ENCODE measurements at places on chromosomes 11 and 22. TPM values are rescaled to one million over a fixed set of nuclear protein-coding genes. Genes with fewer than 3 reads are reported as not detected.

- no peaks in the 10 kb centered on the region for H3K36me3 ChIP-seq
- no peaks in the 10 kb centered on the region for H3K27me3 ChIP-seq
- H3K4me3 ChIP-seq: no peak overlapping the region
- H3K27ac ChIP-seq: no peak overlapping the region
- H3K4me1 ChIP-seq: no peaks in the 10 kb centered on the region
- DNase-seq: no peak
Measured at GRCh38 chr11:80719292-80719646, 1278.4 kb upstream of the TENM4 start.

DNA sequence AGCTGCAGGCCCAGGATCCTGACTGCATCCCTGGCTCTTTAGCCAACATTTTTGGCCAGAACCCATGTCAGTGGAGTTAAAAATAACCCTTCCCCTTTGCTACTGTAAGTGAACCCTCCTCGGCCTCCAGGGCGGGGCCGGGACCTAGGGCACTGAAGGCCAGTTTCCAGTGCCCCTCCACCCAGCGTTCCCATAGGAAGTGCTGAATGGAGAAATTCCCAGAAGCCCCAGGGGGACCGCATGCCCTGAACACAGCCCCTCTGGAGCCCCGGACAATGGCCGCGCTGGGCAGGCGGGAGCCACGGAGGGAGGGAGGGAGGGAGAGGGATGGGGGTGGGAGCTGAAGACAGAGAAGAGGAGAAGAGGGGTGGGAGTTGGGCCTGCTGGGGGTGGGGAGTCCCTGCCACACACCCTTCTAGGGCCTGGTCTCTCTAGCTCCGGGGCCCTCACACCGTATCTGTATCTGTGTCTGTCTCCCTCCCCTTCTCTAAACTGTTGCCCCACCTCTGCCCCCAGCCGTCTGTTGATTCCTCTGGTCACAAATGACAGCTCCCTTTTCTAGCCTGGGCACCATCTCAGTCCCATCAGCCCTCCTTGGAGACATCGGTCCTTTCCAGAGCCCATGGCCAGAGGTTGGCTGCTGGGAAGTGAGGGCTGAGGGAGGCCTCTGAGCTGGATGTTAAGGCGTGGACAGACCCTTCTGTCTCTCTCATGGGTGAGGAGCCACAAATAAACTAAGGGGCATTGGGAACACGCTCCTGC is 10.9 kb downstream of the PDGFB start:
- peaks cover 100% of the 10 kb centered on the region for H3K27me3 ChIP-seq
- no peaks in the 10 kb centered on the region for H3K36me3 ChIP-seq
- no peak overlapping the region for H3K27ac ChIP-seq
- H3K4me3 ChIP-seq: no peak overlapping the region
- DNase-seq: no peak
- H3K4me1 ChIP-seq: peaks cover 20% of the 10 kb centered on the region

- H3K4me1 ChIP-seq: no peaks in the 10 kb centered on the region
- no peak overlapping the region for H3K4me3 ChIP-seq
- no peaks in the 10 kb centered on the region for H3K36me3 ChIP-seq
- H3K27me3 ChIP-seq: no peaks in the 10 kb centered on the region
Measured at GRCh38 chr11:8408151-8408941, 144.7 kb upstream of the LMO1 start.

- peaks cover 55% of the 10 kb centered on the region for H3K4me1 ChIP-seq
- H3K36me3 ChIP-seq: peaks cover 16% of the 10 kb centered on the region
- no peak overlapping the region for H3K4me3 ChIP-seq
- H3K27ac ChIP-seq: peak overlapping the region; percentile 92
Measured at GRCh38 chr22:20865875-20866445, 7.2 kb downstream of the SNAP29 start.

DNA sequence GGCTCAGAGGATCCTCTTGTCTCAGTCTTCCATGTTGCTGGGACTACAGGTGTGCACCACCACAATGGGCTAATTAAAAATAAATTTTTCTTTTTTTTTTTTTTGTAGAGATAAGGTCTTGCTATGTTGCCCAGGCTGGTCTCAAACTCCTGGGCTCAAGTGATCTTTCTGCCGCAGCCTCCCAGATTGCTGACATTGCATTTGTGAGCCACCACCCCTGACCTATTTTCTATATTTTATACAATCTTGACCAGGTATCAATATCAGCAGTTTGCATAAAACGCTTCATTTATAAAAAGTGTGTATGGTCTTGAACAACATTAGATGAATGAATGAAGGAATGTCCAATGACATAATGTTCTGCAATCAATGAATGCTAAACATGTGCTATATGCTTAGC is 9.1 kb upstream of the STX3 start:
- no peak overlapping the region for H3K27ac ChIP-seq
- no peaks in the 10 kb centered on the region for H3K4me1 ChIP-seq
- H3K4me3 ChIP-seq: no peak overlapping the region
- H3K27me3 ChIP-seq: no peaks in the 10 kb centered on the region
- no peak for DNase-seq

GRCh38 chr11:75504501-75504900 is 21.2 kb downstream of the GDPD5 start:
- peak overlapping the region; percentile 53 for H3K4me3 ChIP-seq
- H3K4me1 ChIP-seq: peaks cover 52% of the 10 kb centered on the region
- DNase-seq: peak; percentile 36
- no peaks in the 10 kb centered on the region for H3K36me3 ChIP-seq
- peak overlapping the region; percentile 76 for H3K27ac ChIP-seq
- no peaks in the 10 kb centered on the region for H3K27me3 ChIP-seq

DNA sequence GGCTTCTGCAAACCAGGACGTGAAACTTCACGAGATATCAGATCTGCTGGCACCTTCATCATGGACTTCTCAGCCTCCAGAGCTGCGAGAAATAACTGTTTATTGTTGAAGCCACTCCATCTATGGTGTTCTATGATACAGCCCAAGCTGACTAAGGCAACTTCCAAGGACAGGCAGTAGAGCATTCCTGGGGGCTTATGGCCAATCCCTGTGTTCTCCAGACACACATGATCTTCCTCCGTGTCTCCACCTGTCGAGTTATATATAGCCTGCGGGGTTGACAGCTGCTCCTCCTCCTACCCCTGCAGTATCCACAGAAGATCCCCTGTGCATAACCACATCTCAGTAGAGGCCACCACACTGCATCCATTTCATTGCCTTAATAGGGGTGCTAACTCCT is 11.0 kb downstream of the TP53AIP1 start:
- H3K4me3 ChIP-seq: no peak overlapping the region
- no peak for DNase-seq
- no peak overlapping the region for H3K27ac ChIP-seq
- H3K4me1 ChIP-seq: peaks cover 6% of the 10 kb centered on the region
- H3K36me3 ChIP-seq: no peaks in the 10 kb centered on the region

DNA sequence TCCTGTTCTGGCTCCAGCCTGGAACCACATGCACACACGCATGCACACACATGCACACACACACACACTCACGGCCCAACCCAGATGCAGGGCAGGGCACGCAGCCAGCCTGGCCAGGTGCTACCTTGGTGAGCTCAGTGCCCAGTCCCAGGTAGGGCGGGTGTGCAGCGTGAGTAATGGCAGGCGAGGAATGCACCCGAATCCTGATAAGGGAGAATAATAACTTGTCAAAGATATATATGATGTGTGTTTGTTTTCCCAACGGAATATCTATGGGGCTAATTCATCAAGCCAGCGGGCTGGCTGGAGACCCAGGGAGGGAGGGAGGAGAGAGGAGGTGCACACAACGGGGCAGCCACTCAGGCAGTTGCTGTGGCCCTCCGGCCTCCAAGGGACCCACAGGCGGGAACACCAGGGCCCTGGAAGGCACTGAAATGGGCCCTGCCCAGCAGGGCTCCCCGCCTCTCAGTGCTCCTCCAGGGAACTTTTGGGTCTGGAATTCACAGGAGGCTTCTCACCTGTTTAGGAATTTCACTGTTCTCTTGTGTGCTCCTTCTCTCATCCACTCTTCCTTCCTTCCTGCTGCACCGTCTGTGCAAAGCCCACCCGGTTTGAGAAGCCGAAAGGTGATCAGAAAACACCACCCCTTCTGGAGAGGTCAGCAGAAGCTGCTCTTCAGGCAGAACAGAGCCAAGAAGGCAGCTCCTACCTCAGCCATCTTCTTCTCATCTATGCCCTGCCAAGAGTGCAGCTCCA is 79.0 kb downstream of the BUD13 start:
- no peaks in the 10 kb centered on the region for H3K36me3 ChIP-seq
- no peak overlapping the region for H3K27ac ChIP-seq
- no peak overlapping the region for H3K4me3 ChIP-seq

DNA sequence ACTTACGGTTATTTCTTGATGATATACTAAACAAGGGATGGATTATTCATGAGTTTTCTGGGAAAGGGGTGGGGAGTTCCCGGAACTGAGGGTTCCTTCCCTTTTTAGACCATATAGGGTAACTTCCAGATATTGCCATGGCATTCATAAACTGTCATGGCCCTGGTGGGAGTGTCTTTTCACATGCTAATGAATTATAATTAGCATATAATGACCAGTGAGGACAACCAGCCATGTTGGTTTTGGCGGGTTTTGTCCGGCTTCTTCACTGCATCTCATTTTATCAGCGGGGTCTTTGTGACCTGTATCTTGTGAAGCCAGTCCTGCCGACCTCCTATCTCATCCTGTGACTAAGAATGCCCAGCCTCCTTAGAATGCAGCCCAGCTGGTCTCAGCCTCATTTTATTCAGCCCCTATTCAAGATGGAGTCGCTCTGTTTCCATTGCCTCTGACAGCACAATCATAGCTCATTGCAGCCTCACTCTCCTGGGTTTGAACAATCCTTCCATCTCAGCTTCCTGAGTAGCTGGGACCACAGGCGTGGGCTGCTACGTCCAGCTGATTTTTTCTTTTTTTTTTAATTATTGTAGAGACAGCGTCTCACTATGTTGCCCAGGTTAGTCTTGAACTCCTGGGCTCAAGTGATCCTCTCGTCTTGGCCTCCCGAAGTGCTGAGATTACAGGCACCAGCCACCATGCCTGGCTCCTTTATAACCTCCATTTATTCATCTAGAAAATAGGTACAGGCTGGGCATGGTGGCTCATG is 52.6 kb upstream of the EMID1 start:
- no peaks in the 10 kb centered on the region for H3K27me3 ChIP-seq
- H3K4me1 ChIP-seq: peaks cover 29% of the 10 kb centered on the region

DNA sequence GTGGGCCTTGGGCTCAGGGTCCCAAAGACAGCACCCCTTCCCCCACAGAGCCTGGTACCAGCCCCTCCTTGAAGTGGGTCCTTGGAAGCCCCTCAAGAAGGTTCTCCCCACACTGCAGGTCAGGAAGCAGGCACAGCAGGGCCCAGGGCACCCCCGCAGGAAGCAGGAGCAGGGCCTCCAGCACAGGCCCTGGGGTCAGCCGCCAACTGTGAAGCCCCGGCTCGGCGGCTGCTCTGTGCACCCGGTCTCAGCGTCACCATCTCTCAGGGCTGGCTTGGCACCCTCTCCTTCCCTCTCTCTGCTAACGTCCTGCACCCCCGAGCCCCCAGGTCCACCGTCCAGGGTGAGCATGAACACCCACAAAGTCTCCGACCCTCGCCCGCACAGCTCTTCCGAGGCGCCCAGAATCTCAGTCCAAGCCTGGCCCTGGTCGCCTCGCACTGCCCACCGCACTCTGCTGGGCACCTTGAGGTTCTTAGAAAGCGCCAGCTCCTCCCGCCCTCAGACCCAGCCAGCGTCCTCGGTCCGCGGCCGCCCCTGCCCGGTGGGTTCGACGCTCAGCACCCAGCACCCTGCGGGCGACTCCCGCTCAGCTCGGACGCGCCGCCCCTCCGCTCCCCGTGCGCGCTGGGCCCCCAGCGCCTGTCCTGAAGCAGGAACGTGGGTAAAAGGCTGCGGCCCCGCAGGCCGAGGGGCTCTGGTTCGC is 1.4 kb upstream of the SIGIRR start:
- H3K36me3 ChIP-seq: no peaks in the 10 kb centered on the region
- peak overlapping the region; percentile 90 for H3K27ac ChIP-seq
- H3K4me1 ChIP-seq: peaks cover 41% of the 10 kb centered on the region
- H3K27me3 ChIP-seq: no peaks in the 10 kb centered on the region

DNA sequence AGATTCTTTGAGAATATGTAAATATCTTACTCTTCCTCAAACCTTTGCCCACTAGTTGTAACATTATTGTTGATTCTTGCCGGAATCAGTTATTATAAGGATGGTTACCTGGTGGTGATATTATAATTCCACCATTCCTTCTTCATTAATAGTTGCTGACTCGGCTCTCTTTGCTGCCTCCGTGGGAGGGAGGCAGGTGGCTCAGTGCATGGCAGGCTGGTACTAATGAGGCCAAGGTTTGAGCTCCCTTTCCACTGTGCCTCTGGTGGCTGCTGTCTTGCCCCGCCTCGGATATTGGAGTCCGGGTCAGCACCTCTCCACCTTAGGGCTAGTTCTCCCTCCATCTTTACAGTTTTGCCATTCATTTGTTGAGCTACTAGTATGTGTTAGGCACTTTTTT is 12.7 kb downstream of the CD6 start:
- no peak overlapping the region for H3K27ac ChIP-seq
- no peaks in the 10 kb centered on the region for H3K36me3 ChIP-seq
- no peaks in the 10 kb centered on the region for H3K27me3 ChIP-seq
- no peak for DNase-seq
- no peak overlapping the region for H3K4me3 ChIP-seq

GRCh38 chr22:45465633-45466032 is 37.0 kb upstream of the FBLN1 start:
- DNase-seq: no peak
- no peak overlapping the region for H3K4me3 ChIP-seq
- H3K27me3 ChIP-seq: no peaks in the 10 kb centered on the region

- no peaks in the 10 kb centered on the region for H3K4me1 ChIP-seq
- DNase-seq: no peak
- no peaks in the 10 kb centered on the region for H3K27me3 ChIP-seq
- H3K27ac ChIP-seq: no peak overlapping the region
Measured at GRCh38 chr11:40118780-40119179, 1340.7 kb downstream of the LRRC4C start.

- peaks cover 60% of the 10 kb centered on the region for H3K4me1 ChIP-seq
- H3K4me3 ChIP-seq: no peak overlapping the region
- no peaks in the 10 kb centered on the region for H3K27me3 ChIP-seq
Measured at GRCh38 chr11:134583397-134583990, 171.5 kb upstream of the B3GAT1 start.

GRCh38 chr22:42396621-42397331 is 35.4 kb downstream of the NFAM1 start:
- H3K27ac ChIP-seq: peak overlapping the region; percentile 89
- peak; percentile 53 for DNase-seq
- peaks cover 62% of the 10 kb centered on the region for H3K36me3 ChIP-seq
- H3K4me1 ChIP-seq: peaks cover 48% of the 10 kb centered on the region
- peak overlapping the region; percentile 59 for H3K4me3 ChIP-seq

DNA sequence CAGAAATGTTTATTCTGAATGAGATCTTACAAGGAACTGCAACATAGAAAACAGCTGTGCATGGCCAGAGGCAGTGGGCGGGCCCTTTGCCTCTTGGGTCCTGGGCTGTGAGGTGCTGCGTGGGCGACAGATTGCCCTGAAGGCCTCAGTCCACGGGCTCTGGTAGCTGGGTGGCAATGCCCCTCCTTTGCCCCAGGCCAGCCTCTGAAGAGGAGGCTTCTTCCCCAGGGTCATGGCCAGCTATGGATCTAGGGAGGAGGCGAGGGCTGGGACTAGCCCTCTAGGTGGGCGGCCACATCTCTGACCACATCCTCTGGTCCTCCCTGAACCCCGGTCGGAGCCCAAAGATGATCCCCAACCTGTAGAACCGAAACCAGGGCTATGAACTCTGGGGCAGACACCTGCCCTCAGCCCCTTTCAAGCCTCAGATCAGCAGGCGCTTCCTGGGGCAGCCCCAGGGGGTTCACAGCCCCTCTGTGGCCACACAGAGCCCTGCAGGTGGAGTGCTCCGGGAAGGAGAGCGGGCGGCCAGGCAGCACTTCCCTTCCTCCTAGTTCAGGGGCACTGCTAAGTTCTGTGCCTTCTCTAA is 6.6 kb upstream of the CDC42BPG start:
- no peak for DNase-seq
- H3K36me3 ChIP-seq: peaks cover 24% of the 10 kb centered on the region
- no peak overlapping the region for H3K27ac ChIP-seq

The ANGPTL5 gene
- not detected for polyA plus RNA-seq

The SLC22A25 gene
- polyA plus RNA-seq: not detected

The BIK gene
- 0.96 TPM for polyA plus RNA-seq

The OR51M1 gene
- not detected for polyA plus RNA-seq

The ZNRF3 gene
- polyA plus RNA-seq: 0.17 TPM

The GNG3 gene
- polyA plus RNA-seq: 0.23 TPM

The OR8G5 gene
- not detected for polyA plus RNA-seq
